ENCODE measurements at places on chromosomes 12 and 14.

- DNase-seq = no peak
Observed at GRCh38 chr14:91078095-91078737, 17.8 kb upstream of the RPS6KA5 start.

GRCh38 chr12:12812618-12813119 lies 477 bp upstream of the DDX47 start:
- no peak for DNase-seq

DNA sequence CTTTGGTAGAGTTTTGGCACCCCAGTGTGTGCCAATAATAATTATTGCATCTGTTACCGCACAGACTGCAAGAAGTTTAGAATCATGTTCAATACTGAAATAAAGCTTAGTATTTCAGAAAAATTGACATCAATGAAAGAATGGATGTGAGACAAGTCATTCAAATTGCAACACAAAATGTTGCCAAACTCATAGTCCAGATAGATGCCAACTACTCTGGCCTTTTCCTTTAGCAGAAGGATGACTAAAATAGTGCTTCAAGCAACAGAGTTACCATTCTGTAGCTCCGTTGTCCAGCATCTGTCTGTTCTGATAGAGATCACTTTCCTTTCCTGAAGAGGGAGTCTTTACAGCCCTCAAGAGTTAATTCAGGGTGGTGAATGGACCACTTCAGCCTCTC lies 77.5 kb downstream of the LIN7A start:
- no peak for DNase-seq

GRCh38 chr12:52013626-52014310 lies 7.0 kb downstream of the TAMALIN start:
- DNase-seq = no peak

DNA sequence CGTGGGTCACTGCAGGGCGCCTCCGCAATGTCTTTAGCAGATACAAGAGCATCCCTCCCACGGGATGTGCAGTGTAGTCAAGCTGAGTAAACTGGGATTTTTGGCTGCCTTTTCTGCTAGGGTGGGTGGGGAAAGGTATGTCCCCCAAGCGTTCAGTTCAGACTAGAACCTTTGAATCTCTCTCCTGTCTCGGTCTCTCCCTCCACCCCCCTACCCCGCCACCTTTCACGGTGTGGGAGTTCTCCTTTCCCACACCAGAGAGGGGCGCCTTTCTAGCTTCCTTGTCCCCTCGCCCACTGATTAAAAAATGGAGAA lies 525 bp upstream of the FAR2 start:
- no peak for DNase-seq

DNA sequence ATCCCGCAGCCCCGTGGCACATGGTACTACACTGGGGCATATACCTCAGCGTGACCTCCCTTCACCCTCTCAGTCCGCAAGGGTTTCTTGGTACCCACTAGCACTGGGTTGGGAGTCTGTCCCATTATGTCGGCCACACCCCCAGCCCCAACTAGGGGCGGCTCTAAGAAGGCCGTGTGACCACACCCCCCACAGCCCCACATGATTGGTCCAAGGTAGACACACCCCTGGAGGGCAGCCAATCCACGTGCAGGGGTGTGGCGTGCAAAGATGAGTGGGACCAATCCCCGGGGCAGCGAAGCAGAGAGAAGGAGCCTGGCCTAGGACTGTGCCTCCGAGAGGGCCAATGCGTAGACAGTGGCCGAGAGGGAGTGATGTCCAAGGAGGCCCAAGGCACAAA lies 34.6 kb upstream of the BEGAIN start:
- no peak for DNase-seq

DNA sequence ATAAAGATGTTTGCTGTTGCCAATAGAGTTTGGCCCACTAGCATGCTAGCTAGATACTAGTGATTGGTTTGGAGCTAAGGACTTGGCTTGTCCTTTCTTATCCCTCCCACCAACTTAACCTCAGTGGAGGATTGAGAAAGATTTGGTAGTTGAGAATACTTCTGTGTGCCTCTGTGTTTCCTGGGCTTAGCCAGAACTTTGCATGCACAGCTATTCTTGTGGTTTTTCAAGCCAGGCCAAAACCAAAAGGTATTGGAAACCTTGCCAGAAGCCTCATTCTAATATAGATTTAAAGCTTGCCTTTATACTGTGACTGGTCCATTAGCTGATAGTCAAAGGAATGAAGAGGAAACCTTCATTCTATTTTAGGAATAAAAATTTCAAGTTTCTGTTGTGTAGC lies 188.5 kb downstream of the CCDC91 start:
- DNase-seq = no peak

- no peak for DNase-seq
Observed at GRCh38 chr12:50580436-50580835, 75.7 kb downstream of the DIP2B start.

DNA sequence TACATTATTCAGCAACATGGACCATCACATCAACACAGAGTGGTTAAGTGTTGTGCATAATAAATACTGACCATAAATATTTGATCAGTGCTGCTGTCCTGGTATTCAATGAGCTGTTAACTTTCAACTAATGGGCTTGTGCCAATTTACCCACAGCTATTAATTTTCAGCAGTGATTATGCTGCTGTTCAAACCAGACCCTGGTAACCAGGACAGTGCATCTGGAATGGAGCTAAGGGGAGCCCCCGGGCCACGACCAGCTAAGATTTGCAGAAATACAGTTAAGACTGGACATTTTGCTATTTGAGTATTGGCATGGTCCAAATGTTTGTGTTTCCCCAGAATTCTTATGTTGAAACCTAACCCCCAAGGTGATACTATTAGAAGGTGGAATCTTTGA lies 180.4 kb upstream of the GZMB start:
- no peak for DNase-seq

DNA sequence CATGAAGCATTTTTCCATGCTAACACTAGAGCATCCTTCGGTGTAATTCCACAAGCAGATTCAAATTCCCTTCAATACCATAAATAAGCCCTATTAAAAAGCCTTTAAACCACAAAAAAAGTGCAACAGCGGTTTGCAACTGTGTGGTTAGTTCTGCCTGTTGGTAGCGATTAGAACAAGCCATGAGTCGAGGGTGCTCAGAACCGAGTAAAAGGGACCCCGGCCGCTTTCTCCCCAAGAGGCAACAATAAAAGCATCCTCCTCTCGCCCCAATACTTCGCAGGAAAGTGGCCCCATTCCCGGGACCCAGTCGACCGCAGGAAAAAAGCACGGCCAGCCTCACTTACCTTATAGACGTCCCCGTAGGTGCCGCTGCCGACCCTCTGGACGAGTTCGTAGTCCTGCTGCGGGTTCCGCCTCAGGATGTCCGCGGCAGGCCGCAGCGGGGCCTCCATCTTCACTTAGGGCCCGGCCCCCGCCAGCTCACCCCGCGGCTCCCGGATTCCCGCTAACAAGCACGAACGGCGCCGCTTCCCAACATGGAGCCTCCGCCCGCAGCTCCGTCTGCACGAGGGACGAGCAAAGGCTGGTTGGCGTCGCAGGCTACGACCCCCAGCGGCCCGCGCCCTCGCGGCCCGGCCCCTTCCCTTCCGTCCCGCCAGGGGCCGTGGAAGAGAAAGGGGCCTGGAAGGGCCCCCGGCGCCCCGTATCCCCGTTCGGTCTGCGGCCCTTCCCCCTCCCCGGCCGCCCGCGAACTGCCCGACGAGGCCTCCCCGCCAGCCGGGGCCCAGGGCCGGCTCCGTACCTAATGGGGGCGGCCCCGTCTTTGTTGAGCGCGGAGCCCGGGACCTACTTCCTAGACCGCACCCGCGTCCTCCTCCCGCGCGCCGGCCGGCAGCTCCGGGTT lies 521 bp downstream of the MAP4K5 start:
- peak; percentile 10 for DNase-seq

DNA sequence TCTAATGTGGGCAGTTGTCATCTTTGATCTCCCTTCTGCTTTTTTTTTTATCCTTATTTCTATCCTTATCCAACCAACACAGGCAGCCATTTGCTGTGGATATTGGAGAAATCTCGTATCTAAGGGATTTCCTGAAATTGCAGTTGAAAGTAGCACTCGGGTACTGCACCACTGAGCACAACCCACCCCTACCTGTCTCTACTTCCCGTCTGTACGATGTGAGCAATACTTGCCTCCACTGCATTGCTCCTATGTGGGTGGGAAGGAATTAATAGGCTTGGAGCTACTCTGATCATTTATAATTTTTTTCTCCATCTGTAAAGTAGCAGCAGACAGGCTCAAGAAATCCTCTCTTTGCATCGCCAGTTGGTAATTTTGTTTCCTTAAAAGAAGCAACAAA lies 300.4 kb downstream of the SNAPC1 start:
- no peak for DNase-seq

DNA sequence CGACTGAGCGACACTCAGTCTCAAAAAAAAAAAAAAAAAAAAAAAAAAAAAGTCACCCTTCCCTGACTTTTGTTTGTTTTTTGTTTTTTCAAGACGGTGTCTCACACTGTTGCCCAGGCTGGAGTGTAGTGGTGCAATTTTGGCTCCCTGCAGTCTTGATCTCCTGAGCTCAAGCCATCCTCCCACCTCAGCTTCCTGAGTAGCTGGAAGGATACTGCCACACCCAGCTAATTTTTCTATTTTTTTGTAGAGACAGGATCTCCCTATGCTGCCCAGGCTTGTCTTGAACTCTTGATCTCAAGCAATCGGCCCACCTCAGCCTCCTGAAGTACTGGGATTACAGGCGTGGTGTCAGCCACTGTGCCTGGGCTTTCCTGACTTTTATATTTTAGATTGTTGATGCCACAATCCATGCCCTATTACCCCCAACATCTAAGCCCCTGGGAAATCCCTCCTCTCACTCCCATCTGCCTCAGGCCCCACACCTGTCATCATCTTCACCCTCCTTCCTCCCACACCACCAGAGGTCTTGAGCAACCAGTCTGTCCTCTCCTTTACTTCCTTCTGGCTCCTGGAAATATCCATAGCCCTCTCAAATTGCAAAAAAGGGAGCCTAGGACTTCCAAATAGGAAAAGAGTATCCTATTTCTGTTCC lies 7.8 kb downstream of the IKZF4 start:
- no peak for DNase-seq

Data from H1 (cell line).